Retina (tissue), 1 donor: ENCODE measurements at places on chromosomes 11 and 22.

GRCh38 chr11:17498058-17498457 lies 21.4 kb upstream of the ABCC8 start:
- no peak for DNase-seq

DNA sequence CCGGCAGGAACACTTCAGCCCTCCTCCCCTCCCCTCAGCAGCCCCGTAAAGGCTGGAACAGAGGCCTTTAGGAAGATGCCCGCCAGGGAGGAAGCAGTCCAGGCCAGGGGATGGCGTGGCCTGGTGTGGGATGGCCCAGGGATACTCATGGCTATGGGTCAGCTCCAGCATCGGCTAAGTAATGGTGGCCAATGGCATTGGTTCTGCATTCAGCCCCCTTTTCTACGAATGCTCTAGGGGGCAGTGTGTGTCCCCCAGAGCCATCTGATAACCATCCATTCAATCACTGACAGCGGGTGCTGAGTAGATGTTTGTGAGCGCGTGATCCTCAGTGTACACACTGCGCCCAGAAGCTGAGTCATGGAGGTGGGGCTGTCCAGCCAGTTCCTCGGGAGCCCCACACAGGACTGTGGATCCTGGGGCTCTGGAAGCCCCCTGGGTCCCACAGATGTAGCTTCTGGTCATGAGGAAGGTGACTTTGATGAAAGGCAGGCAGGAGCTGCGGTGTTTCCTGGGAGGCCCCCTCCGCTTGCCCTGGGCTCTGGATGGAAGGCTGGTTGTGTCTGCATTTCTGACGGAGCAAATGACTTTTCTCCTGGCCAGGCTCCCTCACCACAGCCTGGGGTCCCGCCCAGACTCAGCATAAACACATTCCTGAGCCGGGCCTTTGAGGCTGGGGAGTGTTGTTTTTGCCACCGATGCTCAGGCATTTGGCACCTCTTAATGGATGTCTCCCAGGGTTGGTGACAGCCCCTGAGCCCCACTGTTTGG lies 46.5 kb downstream of the FBLN1 start:
- no peak for DNase-seq

DNA sequence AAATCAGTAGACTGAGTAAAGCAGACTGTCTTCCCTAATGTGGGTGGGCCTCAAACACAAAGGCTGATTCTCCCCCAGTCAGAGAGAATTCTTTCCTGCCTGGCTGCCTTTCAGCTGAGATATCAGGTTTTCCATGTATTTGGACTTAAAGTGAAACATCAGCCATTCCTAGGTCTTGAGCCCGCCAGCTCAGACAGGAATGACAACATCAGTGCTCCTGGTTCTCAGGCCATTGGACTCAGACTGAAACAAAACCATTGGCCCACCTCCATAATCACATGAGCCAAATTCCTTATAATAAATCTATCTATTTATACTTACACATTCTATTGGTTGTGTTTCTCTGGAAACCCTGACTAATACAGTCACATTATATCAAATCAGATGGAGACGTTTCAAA lies 56.7 kb upstream of the CLPB start:
- DNase-seq: no peak

DNA sequence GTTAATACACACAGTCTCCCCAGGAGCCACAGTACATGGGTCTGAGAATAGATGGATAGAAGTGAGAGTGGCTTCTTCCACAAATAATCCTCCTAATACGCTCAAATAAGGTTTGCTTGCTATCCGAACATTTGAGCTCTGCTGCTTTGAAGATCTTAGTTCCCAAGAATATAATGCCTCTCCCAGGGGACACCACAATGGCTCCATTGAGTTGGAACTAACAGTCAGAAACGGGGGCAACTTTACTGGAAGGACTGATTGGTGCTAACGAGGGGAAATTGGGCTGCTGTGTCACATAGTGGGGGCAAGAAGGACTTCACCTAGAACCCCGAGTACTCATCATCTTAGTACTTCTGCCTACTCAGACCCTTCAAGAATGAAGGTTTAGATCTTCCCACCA lies 66.2 kb downstream of the IGLL5 start:
- DNase-seq: peak; percentile 73

DNA sequence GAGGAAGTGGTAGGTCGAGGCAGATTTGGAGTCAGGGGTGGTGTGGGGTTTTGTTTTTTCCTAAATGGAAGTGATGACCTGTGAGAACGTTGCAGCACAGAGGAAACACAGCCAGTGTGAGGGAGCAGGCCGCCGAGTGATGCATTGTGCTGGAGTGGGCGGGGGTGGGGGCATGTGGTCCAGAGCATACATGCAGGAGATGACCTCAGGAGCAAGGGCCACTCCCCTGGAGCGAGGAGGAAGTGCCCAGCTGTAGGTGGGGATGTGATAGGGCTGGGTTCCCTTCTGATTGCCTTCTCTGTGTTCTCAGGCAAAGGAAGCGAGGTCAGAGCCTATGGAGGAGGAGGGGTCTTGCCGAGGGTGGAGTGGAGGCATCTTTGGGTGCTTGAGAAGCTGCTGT lies 81.4 kb downstream of the PPP6R3 start:
- DNase-seq: no peak
